ENCODE measurements at places on chromosomes 6 and 20.

DNA sequence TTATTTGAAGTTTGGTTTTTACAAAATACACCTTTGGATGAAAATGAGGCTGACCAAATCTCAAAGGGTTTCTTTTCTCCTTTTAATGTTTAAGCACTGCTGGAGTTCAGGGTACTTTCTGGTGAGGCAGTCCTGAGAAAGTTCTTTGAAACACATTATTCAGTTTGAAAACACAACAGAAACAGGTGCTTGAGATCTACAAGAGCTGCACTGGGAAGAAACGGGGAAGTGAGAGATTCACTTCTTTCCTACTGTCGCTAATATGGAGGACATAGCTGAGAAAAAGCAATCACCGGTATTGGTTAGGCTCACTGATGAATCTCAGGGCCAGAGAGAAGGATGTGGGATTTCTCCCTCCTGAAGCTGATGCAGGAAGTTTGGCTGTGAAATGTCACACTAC, 22.9 kb upstream of the TMEM170B start:
- no peak for DNase-seq

DNA sequence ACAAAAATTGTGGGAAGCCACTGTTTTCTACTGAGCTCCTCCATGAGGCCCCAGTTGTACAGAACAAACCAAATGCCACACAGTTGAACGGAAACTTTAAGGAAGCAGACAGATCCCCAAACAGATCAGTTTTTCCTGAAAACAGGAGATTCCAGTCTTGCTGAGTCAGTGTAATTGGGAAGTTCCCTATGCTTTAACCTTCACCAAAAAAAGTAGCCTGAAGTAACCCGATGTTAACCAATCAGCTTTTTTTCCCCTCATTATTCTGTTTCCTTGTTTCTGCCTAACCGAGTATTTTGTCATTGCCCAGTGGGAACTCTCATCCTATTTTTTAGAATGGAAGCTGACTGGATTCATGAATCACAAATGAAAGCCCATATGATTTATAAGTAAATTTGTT, 36.7 kb downstream of the MARCKS start:
- DNase-seq, result peak; percentile 84

- DNase-seq, result no peak
Measured at GRCh38 chr20:43529051-43529450, 21.6 kb downstream of the L3MBTL1 start.

- no peak for DNase-seq
Measured at GRCh38 chr6:52138284-52138683, 47.9 kb upstream of the IL17A start.

- no peak for DNase-seq
Measured at GRCh38 chr6:98092331-98092730, 742.0 kb upstream of the POU3F2 start.

- DNase-seq, result no peak
Measured at GRCh38 chr6:2556761-2557160, 194.0 kb downstream of the MYLK4 start.

- no peak for DNase-seq
Measured at GRCh38 chr20:24818056-24818455, 131.0 kb upstream of the CST7 start.

DNA sequence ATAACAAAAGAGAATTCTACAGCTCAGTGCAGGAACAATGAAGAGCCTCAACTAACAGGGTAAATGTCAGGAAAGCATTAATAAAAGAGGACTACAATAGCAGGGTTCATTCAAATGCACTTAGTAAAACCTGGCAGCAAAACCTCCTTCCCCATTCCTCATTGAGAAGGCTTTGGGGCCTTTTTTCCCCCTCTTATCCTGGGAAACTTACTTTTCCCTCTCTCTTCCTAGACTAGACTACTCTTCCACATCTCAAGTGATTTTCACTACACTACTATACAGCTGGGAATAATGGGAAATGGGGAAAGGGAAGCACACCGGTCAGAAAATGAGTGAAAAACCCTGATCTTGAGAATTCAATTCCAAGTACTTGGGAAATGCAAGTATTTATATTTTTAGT, 10.1 kb downstream of the ROMO1 start:
- no peak for DNase-seq

GRCh38 chr6:45462190-45463134, 84.7 kb upstream of the SUPT3H start:
- no peak for DNase-seq

DNA sequence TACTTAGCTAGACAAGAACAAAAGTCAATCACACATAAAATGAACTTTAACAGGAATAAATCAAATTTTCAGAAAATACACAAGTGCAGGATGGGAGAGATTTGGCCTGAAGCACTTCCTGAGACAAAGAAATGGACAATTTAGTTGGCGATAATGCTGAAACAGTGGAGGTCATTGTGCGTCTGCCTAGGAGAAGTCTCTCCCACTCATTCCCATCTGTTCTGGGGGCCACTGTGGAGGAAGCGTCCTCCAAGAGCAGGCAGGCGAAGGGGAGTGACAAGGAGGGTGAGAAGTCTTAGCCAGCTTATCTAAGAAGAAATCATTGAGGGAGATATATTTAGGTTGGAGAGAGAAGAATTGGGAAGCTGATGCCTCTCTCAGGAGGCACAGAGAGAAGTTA, 10.2 kb upstream of the TMEM242 start:
- DNase-seq, result no peak

- no peak for DNase-seq
Measured at GRCh38 chr6:167660944-167661551, 165.7 kb upstream of the AFDN start.

- no peak for DNase-seq
Measured at GRCh38 chr6:116402108-116402937, 31.6 kb downstream of the DSE start.

DNA sequence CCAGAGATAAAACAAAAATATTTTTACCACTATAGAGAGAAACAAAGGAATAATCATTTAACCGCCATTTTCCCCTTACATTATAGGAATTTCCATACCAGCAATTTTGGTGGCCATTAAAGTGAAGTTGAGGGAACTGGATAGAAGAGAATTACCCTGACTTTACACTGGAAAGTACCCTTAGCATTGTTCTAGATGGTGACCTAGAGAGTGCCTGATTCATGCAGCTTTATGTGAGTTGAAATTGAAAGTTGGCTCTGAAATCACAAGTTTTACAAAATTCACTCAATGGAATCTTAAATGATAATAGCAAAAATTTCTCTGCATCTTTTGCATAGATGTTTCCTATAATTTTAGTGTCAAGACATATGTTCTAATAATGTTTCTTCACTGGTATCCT, 55.7 kb upstream of the PREP start:
- DNase-seq, result no peak

GRCh38 chr20:50540620-50541605, 30.7 kb downstream of the PTPN1 start:
- DNase-seq, result peak; percentile 86

- DNase-seq, result peak; percentile 42
Measured at GRCh38 chr6:37897321-37897720, 77.8 kb downstream of the ZFAND3 start.

GRCh38 chr6:168414336-168415097, 26.5 kb upstream of the SMOC2 start:
- DNase-seq, result peak; percentile 0

DNA sequence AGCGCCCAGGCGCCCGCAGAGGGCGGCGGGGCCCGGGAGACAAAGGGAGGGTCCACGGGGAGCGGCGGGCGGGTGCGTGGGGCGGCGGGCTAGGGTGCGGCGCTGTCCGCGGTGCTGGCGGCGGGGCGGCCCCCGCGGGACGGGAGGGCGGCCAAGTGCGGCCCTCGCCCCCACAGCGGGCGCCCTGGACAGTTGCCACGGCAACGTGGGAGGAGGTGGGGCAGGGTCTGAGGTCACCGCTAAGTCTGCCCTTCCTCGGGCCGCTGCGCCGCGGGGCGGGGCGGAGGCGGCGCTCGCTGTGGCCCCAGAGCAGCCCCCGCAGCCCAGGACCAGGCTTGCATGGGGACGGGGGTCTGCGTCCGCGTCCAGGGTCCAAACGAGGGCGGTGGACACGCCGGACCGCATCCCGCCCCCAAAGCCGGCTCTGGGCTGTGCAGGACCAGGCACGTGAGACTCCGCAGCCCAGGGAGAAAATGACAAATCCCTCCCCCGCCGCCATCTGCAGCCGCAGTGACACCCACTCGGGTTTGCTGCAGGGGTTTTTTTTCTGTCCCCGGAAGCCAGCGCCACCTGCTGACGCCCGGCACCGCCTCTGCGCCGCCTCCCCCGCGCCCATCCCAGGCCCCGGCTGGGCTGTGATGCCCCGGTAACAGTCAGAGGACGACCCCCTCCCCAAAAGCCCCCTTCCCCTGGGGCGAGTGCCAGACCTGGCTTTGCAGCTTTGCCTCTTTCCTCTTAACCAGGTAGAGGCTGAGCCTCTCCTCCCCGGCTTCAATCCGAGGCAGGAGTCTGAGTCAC, 36.8 kb downstream of the YTHDF1 start:
- no peak for DNase-seq

GRCh38 chr20:59575216-59575615, 29.1 kb upstream of the PHACTR3 start:
- DNase-seq, result no peak

DNA sequence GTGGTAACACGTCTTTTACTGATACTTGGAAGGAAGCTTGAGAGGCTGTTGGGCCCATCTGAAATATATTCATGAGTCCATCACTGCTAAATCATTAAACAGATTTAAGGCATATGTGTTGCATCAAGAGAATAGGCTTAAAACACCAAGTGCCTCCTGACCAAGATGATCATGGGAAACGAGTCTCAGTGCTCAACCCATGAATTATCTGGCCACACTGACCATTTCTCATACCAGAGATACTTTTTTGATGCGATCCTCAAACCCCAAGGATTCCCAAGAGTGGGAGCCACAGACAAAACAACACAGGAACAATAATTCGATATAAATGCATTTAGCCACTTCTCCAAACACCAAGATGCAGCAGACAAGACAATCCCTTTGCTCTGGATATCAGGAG, 17.2 kb downstream of the HEY2 start:
- DNase-seq, result no peak

- DNase-seq, result no peak
Measured at GRCh38 chr6:129943637-129944271, 74.6 kb upstream of the L3MBTL3 start.

DNA sequence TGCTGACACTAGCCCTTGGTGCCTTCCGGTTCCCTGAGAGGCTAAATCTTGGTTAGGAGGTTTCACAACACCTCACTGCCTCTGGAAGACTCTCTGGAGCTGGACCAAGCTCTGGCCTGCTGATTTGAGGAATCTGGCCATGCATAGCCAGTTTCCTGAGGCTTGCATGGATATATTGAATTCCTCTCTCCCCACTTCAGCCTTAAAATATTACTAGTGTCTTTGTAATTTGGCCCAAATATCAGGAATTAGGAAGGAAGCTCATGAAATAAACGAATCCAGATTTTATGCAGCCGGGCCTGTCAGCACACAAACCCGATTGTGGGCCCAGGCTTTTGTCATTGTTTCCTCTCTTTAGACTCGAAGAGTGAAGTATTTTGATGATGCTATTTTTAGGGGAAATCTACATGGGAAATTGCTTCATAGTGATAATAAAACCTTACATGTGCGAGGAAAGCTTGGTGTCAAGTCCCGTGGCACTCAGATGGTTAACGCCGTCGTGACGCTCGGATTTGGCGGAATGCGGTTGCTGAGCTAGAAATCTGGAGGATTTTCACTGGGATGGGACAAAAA, 144.4 kb downstream of the PHACTR3 start:
- DNase-seq, result peak; percentile 95

DNA sequence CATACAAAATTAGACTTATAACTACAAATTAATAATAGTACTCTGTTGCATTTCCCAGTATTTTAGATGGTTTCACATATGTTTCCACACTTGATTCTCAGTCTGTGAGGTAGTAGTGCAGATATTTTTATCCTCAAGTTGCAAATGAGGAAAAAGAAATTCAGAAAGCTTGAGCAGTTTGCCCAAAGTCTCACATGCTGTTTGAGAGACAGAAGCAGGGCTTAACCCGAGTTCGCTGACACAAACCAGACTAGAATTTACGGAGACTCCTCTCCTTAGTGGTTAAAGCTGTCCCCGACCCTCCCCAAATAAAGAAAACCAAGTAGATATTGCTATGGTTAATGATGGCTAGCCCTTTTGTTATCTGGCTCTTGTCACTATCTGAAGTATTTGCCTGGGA, 126.2 kb downstream of the TIAM2 start:
- no peak for DNase-seq

DNA sequence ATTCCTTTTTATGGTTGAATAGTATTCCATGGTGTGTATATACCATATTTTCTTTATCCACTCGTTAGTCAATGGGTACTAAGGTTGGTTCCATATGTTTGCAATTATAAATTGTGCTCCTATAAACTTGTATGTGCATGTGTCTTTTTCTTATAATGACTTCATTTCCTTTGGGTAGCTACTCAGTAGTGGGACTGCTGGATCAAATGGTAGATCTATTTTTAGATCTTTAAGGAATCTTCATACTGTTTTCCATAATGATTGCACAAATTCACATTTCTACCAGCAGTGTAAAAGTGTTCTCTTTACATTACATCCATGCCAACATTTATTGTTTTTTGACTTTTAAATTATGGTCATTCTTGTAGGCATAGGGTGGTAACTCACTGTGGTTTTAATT, 164.3 kb downstream of the TASP1 start:
- no peak for DNase-seq

- peak; percentile 74 for DNase-seq
Measured at GRCh38 chr20:53547664-53548239, 45.9 kb downstream of the ZNF217 start.

DNA sequence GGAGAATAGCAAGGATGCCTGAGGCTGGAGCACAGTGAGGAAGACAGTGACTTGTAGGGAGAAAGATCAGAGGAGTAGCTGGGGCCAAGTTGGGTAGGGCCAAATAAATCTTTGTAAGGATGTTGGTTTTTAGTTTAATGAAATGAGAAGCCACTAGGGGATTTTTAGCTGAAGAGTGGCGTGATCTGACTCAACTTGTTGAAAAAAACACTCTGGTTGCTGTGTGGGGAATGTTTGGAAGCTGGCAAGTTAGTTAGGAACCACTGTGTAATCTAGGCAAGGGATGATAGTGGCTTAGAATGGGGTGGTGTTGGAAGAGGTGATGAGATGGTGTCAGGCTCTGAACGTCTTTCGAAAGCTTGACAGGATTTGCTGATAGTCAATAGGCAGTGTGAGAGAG, 176.1 kb upstream of the HDDC2 start:
- DNase-seq, result peak; percentile 64

DNA sequence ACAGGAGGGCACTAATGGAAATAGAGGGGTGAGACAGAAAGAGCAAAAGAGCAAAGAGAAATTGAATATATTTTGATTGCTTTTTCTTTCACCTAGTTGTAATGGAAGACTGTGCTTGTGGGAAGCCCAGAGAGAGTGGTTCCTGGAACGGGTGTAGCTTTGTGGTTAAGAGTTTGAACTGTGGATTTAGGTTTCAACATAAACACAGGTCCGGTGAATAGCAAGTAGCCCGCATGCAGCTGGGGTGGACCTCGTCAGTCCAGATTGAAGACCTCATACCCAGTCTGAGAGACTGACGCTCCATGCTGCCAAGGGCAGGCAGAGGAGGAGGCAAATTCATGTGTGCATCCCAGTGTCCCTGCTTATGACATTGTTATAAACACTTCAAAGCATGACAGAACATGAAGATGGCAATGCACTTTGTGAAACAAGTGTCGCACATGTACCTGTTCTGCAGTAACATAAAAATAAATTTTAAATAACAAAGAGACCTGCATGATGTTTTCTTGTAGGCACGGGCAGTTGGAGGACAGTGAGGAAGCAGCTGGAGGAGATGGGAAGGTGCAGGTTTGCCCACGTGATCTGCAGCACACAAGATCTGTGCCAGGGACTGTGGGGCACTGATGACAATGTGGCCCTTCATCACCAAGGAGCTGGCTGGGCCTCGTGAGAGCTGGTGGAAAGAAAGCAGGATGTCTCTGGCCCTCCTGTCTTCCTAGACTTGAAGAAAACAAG, 220.5 kb upstream of the SSTR4 start:
- no peak for DNase-seq
